Muscle of leg (tissue), 16 donors: ENCODE measurements at places on chromosomes 7 and 10. TPM values are rescaled to one million over a fixed set of nuclear protein-coding genes. Genes with fewer than 3 reads are reported as not detected.
A peak's percentile ranks its signal among the peaks of the same experiment; 100 is the strongest.

C7orf33 gene
- polyA plus RNA-seq = 1.5 TPM

CCDC3 gene
- polyA plus RNA-seq = 22.8 TPM

GIMAP8 gene
- polyA plus RNA-seq = 6.6 TPM

CHRM2 gene
- 0.59 TPM for polyA plus RNA-seq

DNA sequence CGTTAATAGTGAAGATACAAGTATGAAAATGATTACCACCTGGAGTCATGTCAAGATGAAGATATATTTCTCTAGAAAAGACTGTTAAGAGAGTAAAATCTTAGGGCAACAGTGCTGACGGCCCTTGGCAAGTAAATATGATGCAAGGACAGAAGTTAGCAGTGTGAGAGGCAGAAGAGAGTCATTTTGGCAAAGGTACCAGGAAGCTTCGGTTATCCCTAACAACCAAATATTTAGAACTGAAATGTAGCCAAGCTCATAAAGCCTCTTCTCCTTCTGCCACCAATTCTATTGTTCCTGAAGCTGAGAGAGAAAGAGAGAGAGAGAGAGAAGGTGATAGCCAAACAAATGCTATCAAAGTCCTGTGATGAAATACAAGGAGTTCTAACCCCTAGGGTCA lies 109.6 kb downstream of the MACC1 start:
- peak; percentile 59 for DNase-seq

- no peak for DNase-seq
These were observed 395.5 kb downstream of the SUGCT start for GRCh38 chr7:40530292-40530691.

DNA sequence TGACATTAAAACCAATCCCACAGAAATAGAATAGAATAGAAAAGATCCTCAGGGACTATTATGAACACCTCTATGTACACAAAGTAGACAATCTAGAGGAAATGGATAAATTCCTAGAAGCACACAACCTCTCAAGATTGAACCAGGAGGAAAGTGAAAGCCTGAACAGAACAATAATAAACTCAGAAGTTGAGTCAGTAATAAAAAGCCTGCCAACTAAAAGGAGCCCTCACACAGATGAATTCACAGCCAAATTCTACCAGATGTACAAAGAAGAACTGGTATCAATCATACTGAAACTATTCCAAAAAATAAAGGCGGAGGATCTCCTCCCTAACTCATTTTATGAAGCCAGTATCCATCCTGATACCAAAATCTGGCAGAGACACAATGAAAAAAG lies 220.3 kb upstream of the HPS1 start:
- DNase-seq = no peak

GRCh38 chr7:150952331-150953050 lies 25.6 kb downstream of the KCNH2 start:
- DNase-seq = no peak

GRCh38 chr7:157195868-157196267 lies 57.1 kb downstream of the UBE3C start:
- DNase-seq = no peak
